AG04450 (cell line): ENCODE measurements at places on chromosomes 4 and X.

- DNase-seq = no peak
Measured at GRCh38 chr4:63817196-63817865, 591.9 kb downstream of the TECRL start.

- DNase-seq = no peak
Measured at GRCh38 chrX:110212299-110212698, 105.6 kb downstream of the AMMECR1 start.

GRCh38 chr4:1717129-1718094, 3.7 kb downstream of the TMEM129 start:
- DNase-seq = no peak

GRCh38 chr4:180625653-180626052, 1617.5 kb upstream of the TENM3 start:
- DNase-seq = no peak

- no peak for DNase-seq
Measured at GRCh38 chrX:86149119-86149518, 868 bp downstream of the DACH2 start.
